ENCODE measurements at places on chromosomes 6 and 20.

DNA sequence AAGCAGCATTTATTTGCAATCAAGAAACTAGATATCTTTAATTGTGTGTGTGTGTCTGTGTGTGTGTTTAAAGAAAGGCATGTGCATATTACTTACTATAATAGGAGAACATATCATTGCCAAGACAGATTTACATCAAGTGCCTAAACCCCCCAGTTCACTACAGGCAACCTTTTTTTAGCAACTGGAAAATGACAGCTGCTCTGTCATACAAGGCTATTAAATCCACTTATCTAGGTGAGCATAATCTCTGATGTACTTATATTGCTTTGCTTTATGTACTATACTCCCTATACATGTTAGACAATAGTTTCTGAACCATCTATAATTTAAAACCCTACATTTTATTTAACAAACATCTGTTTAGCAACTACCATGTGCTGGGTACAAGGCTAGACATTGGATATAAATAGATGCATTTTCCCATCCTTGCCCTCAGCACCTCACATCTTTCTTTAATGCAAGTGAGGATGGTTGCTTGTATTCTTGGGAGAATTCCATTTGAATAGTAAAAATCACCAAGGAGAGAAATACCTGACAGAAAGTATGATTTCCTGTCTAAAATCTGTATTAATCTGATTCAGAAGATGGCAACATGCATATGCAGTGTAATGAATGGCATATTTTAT is 398.3 kb downstream of the LAMA2 start:
- no peak for DNase-seq

DNA sequence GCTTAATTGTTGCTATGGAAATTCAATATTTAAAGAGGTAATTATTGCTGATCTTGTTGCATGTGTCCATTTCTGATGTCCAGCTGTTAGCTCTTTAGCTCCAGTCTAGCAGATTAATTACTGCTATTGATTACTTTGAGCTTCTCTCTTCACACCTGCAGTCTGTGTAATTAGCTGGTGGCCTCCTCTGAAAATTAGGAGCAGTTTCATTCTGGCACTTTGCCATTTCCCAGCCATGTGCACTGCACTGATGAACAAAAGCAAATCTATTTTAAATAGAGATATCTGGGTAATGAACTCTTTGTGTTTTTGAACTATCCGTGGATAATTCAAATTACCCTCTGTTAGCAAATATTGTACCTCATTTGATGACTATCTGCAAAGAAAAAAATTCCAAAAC is 275.9 kb downstream of the RNF144B start:
- DNase-seq: no peak

DNA sequence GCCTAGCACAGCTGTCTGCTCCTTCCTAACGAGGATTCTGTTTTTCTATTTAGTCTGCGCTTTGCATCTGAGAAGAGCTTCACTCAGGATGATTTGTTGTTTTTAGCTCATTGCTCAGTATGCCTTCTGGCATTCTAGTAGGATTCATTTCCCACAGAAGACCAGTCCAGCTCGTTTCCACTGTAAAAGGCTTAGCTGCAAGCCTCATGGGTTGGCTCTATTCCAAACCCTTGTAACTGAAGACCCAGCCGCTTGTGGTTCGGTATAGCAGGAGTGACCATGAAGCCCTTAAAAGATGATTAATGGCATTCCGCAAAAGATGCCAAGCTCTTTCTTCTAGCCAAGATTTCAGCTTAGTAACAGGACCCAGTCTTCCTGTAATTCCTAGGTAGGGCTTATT is 7.2 kb downstream of the ADGRF1 start:
- peak; percentile 87 for DNase-seq

DNA sequence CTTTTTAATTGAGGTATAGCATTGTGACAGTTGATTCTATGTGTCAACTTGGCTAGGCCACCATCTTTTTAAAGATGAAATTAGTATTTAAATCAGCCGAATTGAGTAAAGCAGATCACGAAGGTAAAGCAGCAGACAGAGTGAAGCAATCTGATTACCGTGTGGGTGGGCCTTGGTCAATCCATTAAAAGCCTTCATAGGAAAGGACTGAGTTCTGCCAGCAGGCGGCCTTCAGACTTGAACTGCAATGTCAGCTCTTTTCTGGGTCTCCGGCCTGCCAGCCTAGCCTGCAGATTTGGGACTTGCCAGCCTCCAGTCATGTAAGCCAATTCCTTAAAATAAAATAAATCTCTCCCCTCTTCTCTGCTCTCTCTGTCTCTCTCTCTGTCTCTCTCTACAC is 22.4 kb upstream of the TGM2 start:
- DNase-seq: no peak

- DNase-seq: no peak
Measured at GRCh38 chr6:45896783-45897441, 118.7 kb downstream of the CLIC5 start.

DNA sequence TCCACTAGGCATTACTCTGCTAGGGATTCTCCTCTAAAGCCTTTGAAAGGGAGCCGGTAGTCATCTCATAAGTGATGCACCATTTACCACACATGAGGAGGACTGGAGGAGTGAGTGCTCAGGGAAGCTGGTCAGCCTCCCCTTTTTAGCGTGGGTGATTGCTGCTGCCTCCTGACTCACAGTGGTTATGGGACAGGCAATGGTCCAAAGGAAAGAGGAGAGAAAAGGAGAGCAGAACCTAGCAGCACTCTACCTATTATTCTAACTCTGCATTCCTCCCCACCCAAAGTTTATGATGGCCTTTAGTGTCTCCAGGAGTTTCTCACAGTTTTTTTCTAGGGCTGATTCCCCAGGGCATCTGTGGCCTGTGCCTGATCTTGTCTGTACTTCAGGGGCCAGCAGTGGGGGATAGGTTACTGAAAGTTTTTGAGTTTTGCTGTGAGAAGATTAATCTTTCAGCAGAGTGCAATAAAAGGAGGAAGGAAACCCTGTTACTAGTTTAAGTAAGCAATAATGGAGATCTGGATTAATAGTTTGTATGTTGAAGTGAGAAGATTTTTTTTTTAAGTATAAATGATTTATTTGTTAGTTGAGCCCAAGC is 36.4 kb upstream of the GCLC start:
- no peak for DNase-seq

DNA sequence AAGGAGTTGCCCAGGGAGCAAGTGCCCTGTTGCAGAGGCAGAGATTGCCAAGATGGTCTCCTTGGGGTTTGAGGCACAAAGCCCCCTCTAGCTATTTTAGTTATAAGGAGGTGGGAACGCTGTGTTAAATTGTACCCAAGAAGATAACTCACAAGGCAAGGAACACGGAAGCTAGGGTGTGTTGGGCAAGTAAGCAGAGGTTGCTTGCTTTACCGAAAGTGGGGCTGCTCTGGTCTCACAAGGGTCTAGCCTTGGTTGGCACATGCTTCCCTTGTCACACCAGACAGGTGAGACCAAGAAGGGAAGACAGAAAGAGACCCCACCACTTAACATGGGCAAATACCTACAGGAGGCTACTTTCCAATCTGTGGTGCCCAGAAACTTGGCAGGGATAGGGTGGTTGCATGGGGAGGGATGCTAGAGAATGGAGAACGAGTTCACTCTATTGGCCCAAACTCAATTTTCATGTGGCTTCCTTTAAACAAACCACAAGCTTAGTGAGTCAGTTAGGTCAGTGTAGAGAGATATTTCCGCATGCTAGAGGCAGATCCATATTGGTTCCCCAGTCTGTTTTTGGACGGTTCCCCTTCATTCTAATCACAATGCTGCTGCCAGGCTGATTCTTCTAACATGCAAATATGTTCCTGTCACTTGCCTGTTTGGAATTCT is 42.4 kb downstream of the PLAGL1 start:
- no peak for DNase-seq

All from DMS153 (cell line).